ENCODE measurements at places on chromosomes 6 and 20.

DNA sequence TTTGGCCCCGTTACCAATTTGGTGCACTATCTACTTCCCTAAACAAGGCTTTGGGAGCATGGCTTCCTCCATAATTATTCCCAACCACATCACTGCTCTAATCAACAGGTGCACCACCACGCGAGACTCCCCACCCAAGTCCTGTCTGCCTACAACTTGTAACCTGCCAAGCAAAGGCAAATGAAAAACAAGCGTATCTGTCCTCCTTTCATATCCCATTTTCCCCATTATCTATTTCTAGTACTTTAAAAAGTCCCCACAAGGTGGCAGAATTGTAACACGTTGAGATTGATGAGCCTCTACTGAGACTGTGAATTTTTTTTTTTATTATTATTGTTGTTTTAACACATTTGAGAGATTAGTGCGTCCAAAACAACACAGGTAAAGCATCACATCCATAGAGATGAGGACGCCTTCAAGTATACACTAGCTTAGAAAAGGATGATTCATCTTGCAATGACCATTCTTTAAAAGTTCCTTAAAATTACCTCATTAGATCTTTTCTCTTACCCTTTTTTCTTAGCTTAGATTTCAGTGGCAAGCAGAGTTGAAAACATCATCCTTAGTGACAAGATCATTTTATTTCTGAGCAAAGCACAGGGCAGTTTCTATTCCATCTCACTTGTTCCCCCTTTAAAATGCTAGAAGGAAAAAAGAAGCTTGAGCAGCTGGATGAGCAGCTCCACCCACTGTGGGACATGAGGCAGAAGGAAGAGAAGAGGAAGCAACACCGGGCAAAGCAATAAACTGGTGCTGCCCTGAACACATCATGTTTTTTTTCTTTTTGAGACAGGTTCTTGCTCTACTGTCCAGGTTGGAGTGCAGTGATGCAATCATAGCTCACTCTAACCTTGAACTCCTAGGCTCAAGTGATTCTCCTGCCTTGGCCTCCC lies 210.8 kb downstream of the ARHGAP18 start:
- no peak for DNase-seq

GRCh38 chr6:8546496-8546895 lies 111.2 kb upstream of the SLC35B3 start:
- no peak for DNase-seq

GRCh38 chr20:19659448-19659847 lies 98.6 kb upstream of the RIN2 start:
- DNase-seq = no peak

DNA sequence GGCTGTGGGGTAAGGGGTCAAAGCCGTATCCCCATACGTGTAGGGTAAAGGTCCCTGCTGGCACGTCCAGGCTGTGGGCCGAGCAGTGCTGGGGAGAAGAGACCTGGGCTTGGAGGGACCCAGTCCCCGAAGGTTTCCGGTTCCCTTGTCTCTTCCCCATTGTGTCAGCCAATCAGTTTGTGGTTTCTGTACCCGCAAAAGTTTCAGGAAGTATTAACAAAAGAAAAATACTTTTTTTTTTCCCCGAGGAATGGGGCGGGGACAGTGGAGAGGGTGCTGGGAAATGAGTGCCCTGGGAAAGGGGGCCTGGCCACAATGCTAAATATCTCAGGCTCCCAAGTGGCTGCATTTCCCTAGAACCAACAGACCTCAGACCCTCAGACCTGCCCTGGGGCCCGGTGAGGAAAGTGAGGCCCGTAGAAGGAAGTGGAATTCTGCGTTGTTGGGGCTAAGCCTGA lies 15.2 kb upstream of the AMD1 start:
- no peak for DNase-seq

DNA sequence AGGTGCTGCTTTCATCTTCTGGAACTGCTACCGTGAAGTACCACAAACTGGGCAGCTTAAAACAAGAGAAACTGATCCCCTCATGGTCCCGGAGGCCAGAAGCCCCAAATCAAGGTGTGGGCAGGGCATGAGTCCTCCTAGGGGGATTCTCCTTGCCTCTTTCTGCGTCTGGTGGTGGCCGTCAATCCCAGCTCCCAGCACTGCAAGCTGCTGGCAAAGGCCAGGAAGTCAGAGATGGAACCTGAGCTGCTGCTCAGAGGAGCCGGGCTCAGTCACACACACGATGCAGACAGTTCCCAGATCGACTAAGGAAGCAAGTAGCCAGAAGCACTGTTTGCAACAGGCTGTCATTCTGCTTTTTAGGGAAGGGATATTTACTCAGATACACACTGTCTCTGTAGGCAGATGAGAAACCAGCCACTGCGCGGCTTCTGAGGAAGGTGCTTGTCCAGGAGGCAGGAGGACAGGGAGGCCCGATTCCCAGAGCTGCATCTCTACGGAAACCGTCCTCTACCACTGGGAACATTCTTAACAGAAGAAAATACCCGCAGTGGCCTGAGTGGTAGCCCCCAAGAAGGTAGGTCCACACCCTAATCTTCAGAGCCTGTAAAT lies 15.5 kb downstream of the BHLHE23 start:
- no peak for DNase-seq

GRCh38 chr6:42331019-42331418 lies 113.4 kb upstream of the MRPS10 start:
- DNase-seq = no peak

DNA sequence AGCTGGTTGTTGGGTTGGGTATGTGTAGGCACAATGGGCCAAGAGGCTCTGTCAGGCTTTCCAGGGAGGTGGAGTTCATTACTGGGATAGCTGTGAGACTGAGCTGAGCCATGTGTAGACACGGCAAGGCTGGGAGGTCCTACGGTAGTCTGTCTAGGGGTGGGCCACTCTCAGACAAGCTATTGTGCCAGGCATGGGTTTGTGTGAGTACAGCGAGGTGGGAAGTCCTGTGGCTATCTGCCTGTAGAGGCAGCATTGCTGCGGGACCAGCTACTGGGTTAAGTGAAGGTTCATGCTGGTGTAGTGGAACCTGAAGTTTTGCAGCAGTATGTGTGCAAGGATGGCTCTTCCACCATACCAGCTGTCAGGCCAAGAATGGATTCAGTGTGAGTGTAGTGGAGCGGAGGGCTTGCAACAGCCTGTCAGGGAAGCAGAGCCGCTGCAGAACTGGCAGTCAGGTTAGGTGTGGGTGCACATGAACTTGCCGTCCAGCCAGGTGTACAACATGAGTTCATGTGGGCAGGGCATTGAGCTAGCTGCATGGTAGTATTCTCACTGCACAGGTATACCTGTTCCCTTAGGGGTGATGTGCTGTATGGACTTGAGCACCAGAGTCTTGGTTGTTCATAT lies 78.0 kb upstream of the CENPW start:
- DNase-seq = no peak

- no peak for DNase-seq
Observed at GRCh38 chr20:19269737-19270340, 57.4 kb downstream of the SLC24A3 start.

DNA sequence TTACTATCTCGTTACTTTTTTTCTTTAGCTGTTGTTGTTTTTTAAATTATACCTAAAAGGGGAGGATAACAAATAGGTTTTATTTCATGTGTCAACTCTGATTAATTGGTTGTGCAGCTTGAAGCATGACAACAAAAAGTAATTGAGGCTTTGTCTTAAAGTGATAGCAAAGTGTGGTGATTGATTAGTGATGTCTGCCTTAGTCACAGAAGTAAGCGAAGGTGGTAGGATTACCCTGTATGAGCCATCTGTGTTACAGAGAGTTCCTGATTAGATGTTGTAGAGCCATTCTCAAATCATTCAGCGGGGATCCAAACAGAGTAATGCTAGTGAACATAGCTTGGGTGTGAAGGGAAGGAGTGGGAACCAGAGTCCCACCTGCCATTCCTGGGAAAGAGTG lies 14.4 kb upstream of the MRPS10 start:
- no peak for DNase-seq

DNA sequence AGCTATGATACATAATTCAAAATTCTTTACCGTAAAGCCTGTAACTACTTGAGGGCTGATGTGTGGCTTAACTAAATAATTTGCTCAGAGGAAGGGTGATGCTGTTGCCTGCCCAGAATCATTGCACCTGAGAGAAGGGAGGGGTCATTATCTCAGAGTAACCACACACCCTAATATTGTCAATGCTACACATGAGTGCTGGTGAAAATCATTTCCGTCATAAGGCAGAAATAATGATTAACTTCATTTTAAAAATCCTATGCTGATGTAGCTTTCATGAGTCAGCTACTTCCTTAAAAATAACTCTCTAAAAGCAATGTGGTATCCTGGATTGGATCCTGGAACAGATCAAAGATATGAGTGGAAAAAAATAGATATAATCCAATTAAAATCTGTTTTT lies 146.4 kb upstream of the FAM83B start:
- DNase-seq = no peak

DNA sequence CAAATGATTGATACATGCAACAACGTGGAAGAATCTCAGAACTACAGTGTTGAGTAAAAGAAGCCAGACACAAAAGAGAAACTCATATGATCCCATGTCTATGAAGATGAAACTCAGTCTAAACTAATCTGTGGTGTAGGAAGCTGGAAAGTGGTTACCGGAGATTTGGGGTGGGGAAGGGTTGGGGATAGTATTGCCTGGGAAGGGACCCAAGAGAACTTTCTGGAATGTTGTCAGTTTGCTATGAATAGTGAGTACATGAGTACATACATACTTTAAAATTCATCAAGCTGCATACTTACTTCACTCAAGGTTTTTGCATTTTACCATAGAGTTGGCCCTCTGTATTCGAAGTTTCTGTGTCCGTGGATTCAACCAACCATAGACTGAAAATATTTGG lies 106.0 kb downstream of the SAMD5 start:
- no peak for DNase-seq

DNA sequence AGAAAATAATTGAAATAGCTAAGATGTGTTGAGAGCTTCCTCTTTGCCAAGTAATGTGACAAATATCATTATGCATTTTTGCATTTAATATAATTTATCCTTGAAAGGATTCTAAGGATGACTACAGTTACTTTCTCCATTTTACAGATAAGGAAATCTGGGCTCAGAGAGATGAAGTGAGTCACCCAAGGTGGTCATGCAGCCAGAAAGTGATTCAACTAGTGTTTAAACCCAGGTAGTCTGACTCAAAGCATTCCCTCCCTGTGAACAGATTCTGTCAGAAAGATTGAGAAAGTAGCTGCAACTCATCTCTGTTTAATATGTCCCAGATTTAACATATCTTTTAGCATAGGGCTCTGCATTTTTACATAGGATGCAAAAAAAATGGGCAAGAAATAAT lies 28.1 kb downstream of the NRSN1 start:
- no peak for DNase-seq

GRCh38 chr20:43824309-43825050 lies 90.2 kb upstream of the TOX2 start:
- no peak for DNase-seq

DNA sequence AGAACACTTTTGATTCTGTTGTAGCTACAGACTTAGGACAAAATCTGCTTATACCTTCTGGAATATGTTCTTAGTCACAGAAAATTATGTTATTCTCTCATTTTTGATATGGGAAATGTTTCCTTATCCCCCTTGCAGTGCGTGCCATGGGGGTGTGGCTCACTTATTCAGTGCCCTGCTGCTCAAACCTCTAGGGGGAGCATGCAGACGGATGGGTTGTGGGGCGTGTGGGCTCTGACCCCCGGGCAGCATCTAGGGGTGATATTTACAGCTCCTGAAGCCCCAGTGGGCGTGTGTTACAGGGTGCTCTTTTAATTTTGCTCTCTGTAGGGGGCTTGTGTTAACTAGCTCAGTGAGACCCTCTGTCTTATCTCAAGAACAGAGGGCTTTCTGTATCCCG lies 61.3 kb upstream of the FERMT1 start:
- DNase-seq = no peak

GRCh38 chr6:33696548-33697518 lies 14.7 kb downstream of the UQCC2 start:
- DNase-seq = no peak

- DNase-seq = no peak
Observed at GRCh38 chr6:33827546-33828451, 24.0 kb upstream of the MLN start.
